ENCODE measurements at places on chromosomes 1 and 21.
A peak's percentile ranks its signal among the peaks of the same experiment; 100 is the strongest.

GRCh38 chr1:213075725-213076124 lies 24.7 kb downstream of the RPS6KC1 start:
- DNase-seq, result no peak

DNA sequence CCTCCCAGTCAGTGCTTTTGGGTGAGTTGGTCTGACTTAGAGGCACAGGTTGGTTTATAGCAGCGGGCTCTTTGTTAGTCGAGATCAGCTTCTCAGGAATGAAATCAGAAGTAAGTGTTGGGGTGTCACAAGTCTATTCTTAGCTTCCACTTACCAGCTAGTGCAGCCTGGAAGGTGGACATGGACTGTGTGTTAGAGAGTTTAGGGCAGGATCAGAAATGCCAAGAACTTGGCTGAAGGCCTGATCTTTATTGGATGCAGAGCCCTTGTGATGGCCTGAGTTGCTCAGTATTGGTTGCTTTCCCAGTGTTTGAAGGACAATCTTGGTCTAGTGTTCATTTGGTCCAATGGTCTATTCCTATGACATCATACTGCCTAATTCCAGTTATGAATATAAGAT lies 377.0 kb upstream of the USP24 start:
- no peak for DNase-seq

DNA sequence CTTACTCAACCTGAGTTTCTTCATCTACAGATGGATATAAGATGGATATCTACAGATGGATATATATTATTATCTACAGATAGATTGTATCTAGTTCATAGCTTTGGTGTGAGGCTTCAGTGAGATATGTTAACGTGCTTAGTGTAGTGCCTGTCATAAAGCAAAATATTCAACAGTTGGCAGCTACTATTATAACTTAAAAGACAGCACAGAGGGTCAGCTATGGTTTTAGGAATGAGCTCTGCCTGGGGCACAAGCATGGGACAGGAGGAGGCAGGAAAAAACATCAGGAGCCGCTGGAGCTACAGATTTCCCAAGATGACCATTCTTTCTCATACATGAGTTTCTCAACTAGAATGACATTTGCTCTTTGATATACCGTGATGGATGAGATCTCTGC lies 1.3 kb upstream of the CYB5R1 start:
- DNase-seq, result no peak

- DNase-seq, result peak; percentile 76
Measured at GRCh38 chr1:108897865-108898720, 21.3 kb downstream of the GPSM2 start.

- no peak for DNase-seq
Measured at GRCh38 chr21:23986987-23987386, 1620.3 kb downstream of the MRPL39 start.

DNA sequence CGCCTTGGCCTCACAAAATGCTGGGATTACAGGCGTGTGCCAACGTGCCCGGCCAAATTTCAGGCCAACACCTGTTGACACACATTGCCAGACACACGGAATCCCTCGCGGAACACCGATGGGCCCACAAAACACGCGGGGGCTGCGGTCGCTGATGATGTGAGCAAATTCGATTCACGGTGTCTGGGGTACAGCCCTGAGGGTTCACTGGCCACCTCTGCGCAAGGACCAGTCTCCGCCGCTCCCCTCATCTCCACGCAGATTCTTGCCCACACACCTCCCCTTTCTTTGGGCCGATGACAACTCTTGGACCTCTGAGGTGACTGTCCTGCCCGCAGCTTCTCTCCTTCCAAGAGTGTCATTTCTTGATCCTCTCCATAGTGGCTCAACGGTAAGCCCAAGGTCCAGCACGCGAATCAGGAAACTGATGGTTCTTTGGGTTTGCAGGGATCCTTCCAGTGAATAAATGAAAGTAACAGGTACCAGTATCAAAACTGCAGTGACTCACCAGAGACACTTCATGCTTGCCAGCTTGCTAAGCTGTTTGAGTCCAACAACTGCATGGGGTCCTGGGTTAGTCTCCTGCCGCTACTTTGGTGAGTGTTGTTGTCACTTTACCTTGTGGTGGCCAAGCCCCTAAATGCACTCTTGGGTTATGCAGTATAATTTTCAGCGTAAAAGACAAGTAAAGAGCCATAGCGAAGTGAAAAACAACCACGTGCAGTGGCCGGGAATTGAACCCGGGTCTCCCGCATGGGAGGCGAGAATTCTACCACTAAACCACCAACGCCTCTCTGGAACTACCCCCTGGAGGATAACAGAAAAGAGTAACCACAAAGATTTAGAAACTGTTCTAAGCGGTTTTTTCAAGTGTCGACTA lies 11.0 kb upstream of the RNU1-3 start:
- no peak for DNase-seq

- no peak for DNase-seq
Measured at GRCh38 chr1:26353210-26353859, 595 bp downstream of the CRYBG2 start.

GRCh38 chr1:3207217-3207848 lies 138.3 kb downstream of the PRDM16 start:
- no peak for DNase-seq

DNA sequence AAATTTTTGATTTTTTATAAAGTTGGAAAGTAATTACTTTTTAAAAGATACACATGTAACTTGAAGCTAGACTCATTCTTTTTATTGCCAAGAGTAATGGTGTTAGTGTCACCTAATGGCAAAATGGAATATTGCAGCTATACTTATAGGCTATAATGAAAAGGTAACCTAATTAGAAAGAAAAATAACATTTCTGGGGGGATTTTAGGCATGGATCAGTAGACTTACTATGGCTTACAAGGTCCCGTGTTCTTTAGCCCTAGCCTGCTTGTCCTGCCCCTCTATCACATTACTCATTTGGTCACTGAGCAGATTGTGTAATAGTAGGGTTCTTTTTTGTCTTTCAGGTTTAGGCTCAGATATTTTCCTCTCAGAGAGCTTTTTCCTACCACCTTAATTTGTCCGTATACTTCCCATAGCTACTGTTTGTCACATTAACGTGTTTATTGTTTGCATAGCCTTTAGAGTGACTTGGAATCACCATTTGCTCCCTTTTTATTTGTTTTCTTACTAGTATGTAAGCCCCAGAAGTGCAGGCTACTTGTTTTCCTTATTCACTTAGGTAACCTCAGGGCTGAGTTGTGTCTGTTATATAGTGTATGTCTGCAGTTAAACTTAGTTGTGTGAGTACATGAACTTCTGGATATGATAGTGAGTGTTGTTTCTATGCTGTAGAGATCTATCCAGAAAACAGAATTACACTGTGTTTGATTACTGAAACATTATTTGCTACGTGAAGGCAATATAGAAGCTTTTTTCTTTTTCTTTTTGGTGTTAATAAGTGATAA lies 58.7 kb downstream of the RABGAP1L start:
- no peak for DNase-seq

GRCh38 chr1:59738152-59738551 lies 76.6 kb upstream of the HOOK1 start:
- no peak for DNase-seq

DNA sequence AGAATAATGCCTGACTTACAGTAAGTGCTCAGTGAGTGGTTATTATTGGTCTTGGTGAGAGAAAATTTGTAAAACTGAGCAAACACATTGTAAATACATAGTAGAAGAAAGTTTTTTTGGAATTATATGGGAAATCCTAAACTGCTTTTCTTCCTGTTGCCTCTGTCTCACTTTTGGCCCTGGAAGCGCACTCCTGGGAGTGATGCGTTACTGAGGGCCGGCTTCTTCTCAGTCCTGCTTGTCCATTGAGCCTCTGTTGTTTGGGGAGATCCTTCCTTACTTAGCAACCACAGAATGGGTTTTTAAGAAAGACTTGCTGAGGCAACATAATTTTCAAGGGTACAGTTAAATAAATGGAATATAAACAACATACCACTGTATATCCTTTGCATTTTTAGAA lies 166.0 kb downstream of the EDEM3 start:
- DNase-seq, result no peak

Measured in T-helper 2 cell (primary cell).